Cardiac muscle cell (in vitro differentiated cells and primary cell): ENCODE measurements at places on chromosomes 16 and 17.
A peak's percentile ranks its signal among the peaks of the same experiment; 100 is the strongest.

GRCh38 chr16:4246777-4247459 is 5.0 kb upstream of the SRL start:
- peak overlapping the region; percentile 97 for H3K27ac ChIP-seq
- H3K4me1 ChIP-seq = peaks cover 61% of the 10 kb centered on the region
- no peaks in the 10 kb centered on the region for H3K36me3 ChIP-seq

GRCh38 chr16:74922150-74923138 is 62.5 kb downstream of the WDR59 start:
- no peak overlapping the region for H3K27ac ChIP-seq
- no peak for DNase-seq
- H3K4me3 ChIP-seq = no peak overlapping the region

DNA sequence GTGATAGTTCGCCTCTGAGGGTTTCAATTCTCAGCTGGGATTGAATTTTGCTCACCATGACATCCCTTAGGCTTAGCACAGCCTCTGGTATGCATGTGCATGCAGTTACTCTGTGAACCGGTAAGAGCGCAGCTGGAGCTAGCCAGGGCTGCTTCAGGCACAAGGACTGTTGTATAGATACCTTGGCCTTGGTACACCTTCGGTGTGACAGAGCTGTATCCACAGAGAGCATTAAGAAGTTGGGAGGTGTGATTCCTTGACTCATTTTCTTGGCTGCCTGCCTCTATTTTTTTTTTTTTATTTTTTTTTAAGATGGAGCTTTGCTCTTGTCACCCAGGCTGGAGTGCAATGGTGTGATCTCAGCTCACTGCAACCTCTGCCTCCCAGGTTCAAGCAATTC is 2.2 kb upstream of the NUTF2 start:
- H3K27me3 ChIP-seq = no peaks in the 10 kb centered on the region
- DNase-seq = no peak
- peaks cover 33% of the 10 kb centered on the region for H3K4me1 ChIP-seq
- no peak overlapping the region for H3K4me3 ChIP-seq
- no peaks in the 10 kb centered on the region for H3K36me3 ChIP-seq
- H3K27ac ChIP-seq = no peak overlapping the region

GRCh38 chr17:4635823-4636375 is 5.6 kb downstream of the ALOX15 start:
- DNase-seq = no peak
- peaks cover 52% of the 10 kb centered on the region for H3K27me3 ChIP-seq
- no peaks in the 10 kb centered on the region for H3K36me3 ChIP-seq
- peaks cover 9% of the 10 kb centered on the region for H3K4me1 ChIP-seq
- no peak overlapping the region for H3K4me3 ChIP-seq

DNA sequence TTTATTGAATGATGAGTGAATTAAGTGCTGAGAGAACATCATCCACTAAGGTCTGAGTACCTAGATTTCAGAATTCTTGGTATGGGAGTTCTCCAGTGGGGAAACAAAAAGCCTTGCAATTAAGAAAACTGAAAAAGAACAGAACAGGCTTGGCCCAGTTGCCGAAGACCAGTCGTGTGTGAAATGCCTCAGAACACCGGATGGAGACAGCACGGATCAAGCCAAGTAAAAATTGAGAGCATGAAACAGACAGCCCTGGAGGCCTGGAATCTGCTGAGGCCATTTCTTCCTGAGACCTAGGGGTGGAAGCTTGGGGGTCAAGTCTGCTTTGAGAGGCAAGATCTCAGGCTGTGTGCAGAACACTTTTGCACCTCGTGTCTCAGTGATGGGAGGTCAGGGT is 43.3 kb downstream of the GRIN2A start:
- H3K27ac ChIP-seq = no peak overlapping the region
- no peak for DNase-seq

GRCh38 chr17:60315650-60316049 is 76.3 kb downstream of the USP32 start:
- H3K36me3 ChIP-seq = no peaks in the 10 kb centered on the region
- no peaks in the 10 kb centered on the region for H3K4me1 ChIP-seq
- H3K27me3 ChIP-seq = no peaks in the 10 kb centered on the region

DNA sequence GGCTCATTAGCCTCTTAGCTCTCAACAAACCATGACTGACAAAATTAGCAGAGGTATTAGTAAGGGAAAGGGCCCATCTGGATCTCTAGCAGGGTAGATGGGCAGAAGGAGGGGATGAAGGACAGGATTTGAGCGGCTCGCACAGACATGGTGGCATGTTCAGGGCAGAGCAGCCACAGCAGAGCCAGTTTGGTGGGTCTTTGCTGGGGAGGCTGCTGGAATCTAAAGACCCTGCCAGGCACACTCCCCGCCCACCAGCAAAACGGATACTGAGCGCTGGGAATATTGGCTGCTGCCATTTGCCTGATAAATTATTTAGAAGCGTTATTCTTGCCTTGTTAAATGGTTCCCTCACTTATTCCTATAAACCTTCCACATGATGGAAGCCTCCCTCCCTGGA is 20.7 kb upstream of the NAT9 start:
- no peak overlapping the region for H3K4me3 ChIP-seq
- DNase-seq = no peak
- H3K27me3 ChIP-seq = no peaks in the 10 kb centered on the region
- H3K4me1 ChIP-seq = peaks cover 30% of the 10 kb centered on the region
- H3K27ac ChIP-seq = no peak overlapping the region
- no peaks in the 10 kb centered on the region for H3K36me3 ChIP-seq
